ENCODE measurements at places on chromosomes 6 and 20. TPM values are rescaled to one million over a fixed set of nuclear protein-coding genes. Genes with fewer than 3 reads are reported as not detected.

DNA sequence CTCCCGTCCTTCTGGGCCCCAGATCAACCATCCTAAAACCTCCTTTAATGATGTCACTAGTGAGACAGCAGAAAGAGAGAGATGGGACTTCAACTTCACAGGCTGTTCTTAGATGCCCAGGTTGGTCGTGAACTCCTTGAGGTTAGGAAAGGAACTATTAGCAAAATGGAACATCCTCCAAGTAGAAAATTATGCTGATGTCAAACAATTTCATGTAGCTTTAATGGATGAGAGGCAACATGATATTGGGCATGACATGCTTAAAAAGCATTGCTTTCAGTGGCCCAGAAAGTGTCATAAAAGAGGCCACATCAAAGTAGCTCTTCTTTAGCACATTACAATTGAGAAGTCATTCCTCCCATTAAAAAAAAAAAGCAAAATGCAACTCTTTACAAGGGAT lies 248.1 kb downstream of the PTPRT start:
- no peak for DNase-seq

GRCh38 chr20:22905658-22906057 lies 129.5 kb upstream of the SSTR4 start:
- no peak for DNase-seq

GRCh38 chr6:1503811-1504210 lies 105.9 kb upstream of the FOXC1 start:
- no peak for DNase-seq

CD83 gene
- 1.7 TPM for total RNA-seq

TAB2 gene
- total RNA-seq = 49.2 TPM

Data from cardiac septum (tissue), 1 donor.